ENCODE measurements at places on chromosomes 12 and 14. TPM values are rescaled to one million over a fixed set of nuclear protein-coding genes. Genes with fewer than 3 reads are reported as not detected.

DNA sequence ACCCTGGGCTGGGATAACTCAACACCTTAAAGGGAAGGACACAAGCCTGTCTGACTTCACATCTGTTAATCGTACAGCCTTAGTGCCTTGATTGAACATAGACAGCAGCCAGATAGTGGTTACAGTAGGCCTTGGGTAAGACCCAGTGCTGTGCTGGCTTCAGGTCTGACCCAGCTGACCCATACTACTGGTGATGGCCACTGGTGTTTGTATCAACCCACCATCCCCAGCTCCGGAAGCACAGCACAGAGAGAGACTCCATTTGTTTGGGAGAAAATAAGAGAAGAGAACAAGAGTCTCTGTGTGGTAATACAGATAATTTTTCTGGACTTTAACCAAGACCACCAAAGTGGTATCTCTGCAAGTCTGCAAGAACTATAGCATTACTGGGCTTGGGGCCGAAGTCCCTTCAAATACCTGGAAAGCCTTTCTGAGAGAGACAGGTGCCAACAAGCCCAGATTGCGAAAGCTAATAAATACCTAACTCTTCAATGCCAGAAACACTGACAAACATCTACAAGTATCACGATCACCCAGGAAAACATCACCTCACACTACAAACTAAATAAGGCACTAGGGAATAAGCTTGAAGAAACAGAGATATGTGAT lies 330.1 kb upstream of the GARIN2 start:
- DNase-seq, result no peak

DCAF5 gene
- 62.6 TPM for total RNA-seq

GRCh38 chr14:75175677-75176141 lies 703 bp downstream of the TMED10 start:
- no peak for DNase-seq

DNA sequence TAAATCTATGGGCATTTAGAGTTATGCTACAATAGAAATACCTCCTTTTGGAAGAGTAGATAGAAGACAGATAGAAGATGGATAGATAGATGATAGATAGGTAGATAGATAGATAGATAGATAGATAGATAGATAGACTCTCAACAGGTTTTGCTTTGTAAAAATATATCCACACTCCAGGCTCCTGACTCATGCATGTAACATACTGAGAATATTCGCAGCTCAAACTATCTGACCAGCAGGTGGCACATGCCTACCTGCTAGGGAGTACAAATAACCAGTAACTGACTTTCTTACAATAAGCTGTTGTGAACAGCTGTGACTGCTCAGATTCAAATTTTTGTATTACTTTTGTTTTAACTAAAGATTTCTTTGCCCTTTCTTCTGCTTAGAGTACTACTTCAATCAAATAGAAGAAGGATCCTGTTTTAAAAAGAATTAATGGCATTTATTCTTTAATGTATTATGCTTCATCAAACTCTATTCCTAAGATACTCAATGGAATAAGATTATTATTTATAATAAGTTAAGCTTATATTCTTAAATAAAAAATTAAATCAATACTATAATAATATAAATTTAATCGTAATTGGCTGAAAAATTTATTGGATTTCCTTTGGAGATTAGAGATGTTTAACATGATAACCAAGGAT lies 15.8 kb upstream of the CPNE8 start:
- DNase-seq, result peak; percentile 33

DNA sequence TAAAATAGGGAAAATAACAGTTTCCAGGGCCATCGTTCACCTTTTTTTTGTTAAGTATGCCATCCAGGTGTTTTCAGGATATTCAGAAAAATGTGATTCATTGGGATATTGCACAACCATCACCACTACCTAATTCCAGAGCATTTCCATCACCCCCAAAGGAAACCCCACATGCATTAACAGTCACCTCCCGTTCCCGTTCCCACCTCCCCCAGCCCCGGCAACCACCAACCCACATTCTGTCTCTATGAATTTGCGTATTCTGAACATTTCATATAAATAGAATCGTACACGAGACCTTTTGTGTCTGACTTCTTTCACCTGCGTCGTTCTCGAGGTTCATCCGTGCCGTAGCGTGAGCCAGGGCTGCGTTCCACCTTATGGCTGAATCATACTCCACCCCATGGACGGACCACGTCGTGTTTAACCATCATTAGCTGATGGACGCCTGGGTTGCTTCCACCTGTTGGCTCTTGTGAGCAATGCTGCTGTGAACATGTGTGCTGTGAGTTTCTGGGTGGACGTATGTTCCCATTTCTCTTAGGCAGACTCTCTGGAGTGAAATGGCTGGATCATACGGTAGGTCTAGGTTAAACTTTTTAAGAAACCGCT lies 51.0 kb upstream of the NCOR2 start:
- DNase-seq, result no peak

DNA sequence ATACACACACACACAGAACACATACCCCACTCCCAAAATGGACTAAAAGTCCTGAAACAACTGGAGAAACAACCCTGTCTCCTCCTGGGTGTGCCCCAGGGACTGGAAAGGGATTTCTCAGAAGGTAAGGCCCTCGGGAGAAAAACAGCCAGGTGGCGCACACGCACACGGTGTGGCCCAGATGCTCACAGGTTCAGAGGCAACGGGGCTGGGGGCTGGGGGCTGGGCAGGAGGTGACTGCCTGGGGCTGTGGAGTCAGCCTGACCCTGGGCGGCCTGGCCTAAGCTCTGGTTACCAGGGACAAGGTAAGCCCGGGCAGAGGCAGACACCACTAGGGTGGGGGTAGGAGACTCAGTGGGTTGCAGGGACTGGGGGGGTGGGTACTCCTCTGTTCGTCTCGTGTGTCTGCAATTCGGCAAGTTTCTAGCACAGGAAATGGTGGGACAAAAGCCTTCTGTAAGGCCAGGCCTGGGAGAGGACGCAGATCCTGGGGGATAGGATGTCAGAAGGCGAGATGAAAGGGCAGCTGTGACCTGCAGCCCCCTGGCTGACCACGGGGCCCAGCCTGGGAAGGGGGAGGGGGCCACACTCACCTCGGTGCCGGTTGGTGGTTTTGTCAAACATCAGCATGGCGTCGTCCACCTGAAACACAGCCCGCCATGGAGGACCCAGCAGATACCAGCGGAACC lies 10.4 kb downstream of the MSI1 start:
- DNase-seq, result no peak

CDKN3 gene
- 5.5 TPM for total RNA-seq

GRCh38 chr14:75849300-75849895 lies 132.4 kb downstream of the TGFB3 start:
- DNase-seq, result no peak

SLC38A4 gene
- total RNA-seq, result 2.1 TPM

DNA sequence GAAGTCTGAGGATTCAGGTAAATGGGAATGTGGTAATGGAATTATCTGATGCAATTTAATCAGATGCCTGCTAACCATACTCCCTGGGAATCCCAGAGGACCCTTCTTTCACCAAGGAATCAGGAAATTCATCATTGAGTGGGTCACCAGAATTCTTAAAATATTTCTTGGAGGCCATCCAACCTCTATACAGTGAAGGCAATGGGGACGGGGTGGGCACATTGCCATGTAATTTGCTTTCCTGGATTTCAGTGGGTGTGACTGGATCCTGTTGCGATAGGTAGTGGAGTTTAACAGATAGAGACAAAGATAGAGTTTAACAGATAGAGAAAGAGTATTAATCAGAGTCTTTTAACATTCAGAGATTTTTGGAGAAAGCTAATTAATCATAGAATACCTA lies 394.4 kb downstream of the DAD1 start:
- no peak for DNase-seq

DNA sequence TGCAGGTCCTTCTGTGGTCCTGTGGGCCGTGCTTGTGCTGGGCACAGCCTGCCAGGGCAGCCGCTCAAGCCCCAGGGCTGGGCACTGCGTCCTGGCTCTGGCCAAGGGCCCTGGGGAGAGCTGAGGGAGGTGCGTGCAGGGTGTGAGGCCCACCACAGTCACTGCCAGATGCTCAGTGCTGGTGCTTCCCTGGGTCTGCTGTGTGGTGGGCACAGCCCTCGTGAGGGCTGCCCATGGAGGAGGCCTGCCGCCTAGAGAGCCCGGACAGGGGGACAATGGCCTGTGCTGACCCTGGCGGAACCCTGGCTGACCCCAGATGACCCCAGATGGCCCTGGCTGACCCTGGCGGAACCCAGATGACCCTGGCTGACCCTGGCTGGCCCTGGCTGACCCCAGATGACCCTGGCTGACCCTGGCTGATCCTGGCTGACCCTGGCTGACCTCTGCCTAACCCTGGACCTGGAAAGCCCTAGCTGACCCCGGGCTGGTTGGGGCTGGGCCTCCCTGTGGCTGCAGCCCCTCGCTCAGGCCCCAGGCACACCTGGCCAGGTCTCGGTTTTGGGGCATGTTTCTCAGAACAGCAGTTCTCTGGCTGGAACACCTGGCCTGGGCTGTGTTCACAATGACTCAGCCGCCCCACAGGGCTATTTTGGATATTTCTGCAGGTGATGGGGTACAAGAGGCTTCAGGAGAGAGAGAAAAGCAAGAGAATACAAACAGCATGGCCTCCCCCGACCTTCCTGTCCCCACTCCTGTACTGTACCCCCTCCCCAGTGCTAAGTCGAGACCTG lies 55.4 kb downstream of the TMEM121 start:
- no peak for DNase-seq

ARHGEF25 gene
- total RNA-seq, result 11.9 TPM

All from left ventricle myocardium superior (tissue), 1 donor.